Testis (tissue), 5 donors: ENCODE measurements at places on chromosomes 6 and 20. TPM values are rescaled to one million over a fixed set of nuclear protein-coding genes. Genes with fewer than 3 reads are reported as not detected.

GRCh38 chr6:7479801-7480266 lies 61.6 kb upstream of the DSP start:
- no peak for DNase-seq

GRCh38 chr20:8208226-8208625 lies 76.2 kb downstream of the PLCB1 start:
- no peak for DNase-seq

DNA sequence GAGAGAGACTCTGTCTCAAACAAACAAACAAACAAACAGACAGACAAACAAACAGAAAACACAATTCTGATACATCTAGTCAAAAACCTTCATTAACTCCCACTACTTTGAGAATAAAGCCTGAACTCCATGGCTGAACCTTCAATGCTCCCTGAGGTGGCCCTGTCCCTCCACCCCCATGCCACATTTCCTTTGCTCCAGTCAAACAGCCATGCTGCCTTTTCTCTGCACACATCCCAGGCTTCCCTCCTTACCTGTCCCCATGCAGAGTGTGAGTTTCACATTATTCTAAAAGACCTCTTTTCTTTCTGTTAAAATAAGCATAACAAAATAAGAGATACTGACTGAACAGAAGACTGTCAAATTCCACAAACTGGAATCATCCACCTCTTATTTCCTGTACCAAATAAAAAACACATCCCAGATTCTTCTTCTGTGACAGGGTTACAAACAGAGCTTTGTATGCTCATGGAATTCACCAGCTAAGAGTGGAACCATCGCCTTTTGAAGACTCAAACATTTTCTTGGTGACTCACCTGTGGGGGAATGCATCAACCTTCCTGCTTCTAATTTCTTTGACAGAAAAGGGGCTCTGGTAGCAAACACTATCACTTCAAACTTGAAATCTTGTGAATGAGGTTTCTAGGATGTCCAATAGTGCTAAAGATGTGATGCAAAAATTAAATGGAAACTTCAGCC lies 71.0 kb upstream of the SLC22A16 start:
- peak; percentile 0 for DNase-seq

The FOXO3 gene
- 81.5 TPM for total RNA-seq

The CAGE1 gene
- total RNA-seq = 14.9 TPM
